Activated T-helper 17 cell treated with anti-CD3 and anti-CD28 coated beads, Interleukin-2, amount 50 U/mL, for 72 hours (primary cell): ENCODE measurements at places on chromosomes 2 and 18. TPM values are rescaled to one million over a fixed set of nuclear protein-coding genes. Genes with fewer than 3 reads are reported as not detected.
A peak's percentile ranks its signal among the peaks of the same experiment; 100 is the strongest.

DNA sequence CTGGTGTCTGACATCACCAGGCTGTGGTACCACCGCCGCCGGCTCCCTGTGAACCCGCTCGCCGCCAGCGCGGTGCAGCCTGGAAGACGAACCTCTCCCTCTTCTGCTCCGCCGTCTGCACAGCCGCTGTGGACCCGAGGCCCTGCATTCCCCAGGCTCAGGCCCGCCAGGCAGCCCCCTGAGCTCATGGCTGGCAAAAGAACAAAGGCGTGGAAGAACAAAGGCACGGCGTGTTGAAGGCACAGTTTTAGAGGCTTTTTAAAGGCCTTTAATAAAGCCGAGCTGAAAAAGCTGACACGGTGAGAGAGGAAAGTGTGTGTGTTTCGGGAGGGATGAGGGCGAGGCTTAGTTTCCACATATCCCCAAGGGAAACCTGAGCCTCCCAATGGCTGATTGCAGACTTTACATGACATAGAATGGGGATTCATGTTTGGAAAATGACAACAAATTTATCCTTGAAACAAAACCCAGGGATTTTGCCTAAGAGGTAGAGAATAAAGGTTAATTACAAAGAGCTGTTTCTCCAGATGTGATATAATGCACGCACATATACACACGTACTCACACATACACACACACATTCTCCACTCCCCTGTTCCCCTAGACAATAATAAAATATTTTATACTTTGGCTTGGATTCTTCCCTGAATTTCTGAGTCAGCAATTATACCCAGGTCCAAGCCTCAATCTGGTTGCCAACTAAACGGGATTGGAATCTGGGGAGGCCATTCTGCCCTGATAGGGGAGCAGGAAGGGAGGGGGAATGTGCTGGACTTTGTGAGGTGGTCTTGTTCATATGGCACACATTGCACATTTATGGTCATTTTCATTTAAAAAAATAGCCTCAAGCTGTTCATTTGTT lies 39.7 kb downstream of the RFX8 start:
- no peak for ATAC-seq

- peak; percentile 62 for ATAC-seq
Measured at GRCh38 chr2:36373149-36373926, 17.8 kb downstream of the CRIM1 start.

GRCh38 chr2:143341478-143341877 lies 212.3 kb downstream of the ARHGAP15 start:
- no peak for ATAC-seq

DNA sequence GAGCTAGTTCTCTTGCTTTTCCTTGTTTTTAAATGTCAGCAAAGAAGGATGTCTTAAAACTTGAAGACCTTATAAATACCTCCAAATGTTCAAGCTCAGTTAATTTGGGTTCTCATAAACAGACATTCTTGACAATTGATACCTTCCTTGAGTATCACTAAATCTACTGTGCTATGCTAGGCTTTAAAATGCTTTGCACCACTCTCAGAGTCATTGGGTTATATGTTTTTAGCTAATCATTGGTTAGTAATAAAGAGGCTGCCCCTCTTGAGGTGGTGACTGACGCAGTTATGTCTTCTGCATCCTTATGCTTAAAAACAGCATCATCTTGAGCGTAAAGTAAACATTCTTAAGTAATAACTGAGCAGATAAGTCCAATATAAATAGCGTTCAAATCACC lies 276.0 kb downstream of the AGPS start:
- ATAC-seq: no peak

GRCh38 chr18:3380384-3380961 lies 69.5 kb upstream of the TGIF1 start:
- peak; percentile 97 for ATAC-seq

DNA sequence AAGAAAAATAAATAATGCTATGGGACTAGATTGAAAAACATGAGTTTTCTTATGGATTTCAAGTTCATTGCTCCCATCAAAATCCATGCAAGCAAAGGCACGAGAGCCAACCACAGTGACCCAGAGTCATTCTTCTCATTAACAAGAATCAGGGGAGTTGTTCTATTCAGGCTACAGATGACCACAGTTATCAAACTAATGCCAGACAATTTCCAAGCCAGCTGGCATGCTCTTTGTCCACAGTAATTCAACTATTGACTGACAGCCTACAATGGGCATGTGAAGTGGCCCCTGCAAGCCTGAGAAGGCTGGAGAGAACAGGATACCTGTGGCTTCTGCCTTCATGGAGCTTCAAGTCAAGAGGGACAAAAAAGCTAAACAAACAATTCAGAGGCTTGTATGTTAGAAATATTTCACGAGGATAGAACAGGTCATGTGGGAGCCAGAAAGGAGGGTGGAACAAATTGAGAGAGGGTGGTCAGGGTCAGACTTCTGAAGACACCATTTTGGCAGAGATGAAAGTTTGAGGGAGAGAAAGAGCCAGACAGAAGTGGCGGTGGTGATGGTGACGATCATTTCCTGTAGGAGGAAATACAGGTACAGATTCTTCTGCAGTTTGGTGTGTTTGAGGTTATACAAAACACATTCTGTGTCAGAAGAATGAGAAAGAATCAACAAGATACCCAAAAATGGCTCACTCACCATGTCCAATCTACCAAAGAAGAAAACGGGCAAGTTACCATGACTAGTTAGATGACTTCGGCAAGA lies 732.4 kb downstream of the RNF144A start:
- peak; percentile 65 for ATAC-seq

GRCh38 chr2:195317550-195317949 lies 339.5 kb upstream of the SLC39A10 start:
- no peak for ATAC-seq

GRCh38 chr18:58021504-58021903 lies 22.5 kb upstream of the NEDD4L start:
- ATAC-seq: no peak

- ATAC-seq: peak; percentile 13
Measured at GRCh38 chr2:160390544-160391455, 102.8 kb downstream of the RBMS1 start.

- no peak for ATAC-seq
Measured at GRCh38 chr2:166240387-166241313, 112.8 kb upstream of the SCN1A start.

DNA sequence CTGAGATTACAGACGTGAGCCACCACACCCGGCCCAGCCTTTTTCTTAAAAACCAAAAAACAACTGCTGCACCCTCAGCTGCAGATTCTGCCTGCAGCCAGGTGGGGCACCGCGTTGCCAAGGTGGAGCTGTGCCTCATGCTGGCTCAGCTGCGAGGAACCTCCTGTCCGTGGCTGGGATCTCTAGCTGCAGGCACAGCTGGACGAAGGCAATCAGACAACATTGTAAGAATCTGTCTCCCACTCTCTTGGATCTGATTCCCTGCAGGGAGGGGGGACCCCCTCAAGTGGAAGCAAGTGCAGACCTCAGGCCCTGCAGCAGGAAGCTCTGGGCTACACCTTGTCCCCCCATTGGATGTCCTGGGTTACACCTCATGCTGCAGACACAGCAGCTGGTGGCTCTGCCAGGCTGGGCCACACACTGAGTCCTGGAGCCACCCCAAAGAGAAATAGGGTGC lies 24.1 kb downstream of the CIDEA start:
- no peak for ATAC-seq

- no peak for ATAC-seq
Measured at GRCh38 chr2:73759285-73759764, 20.6 kb downstream of the DUSP11 start.

- peak; percentile 61 for ATAC-seq
Measured at GRCh38 chr2:233082222-233082930, 22.2 kb downstream of the INPP5D start.

DNA sequence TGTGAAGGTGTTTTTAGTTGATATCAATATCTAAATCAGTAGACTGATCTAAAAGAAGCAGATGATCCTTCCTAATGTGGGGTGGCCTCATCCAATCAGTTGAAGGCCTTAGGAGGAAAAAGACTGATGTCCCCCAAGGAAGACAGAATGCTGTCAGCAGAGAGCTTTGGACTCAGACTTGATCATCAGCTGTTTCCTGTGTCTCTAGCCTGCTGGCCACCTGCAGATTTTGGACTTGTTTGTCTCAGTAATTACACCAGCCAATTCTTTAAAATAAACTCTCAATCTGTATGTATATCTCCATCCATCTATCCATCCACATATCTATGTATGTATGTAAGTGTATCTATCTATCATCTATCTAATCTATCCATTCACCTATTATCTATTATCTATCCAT lies 301.3 kb downstream of the LPIN1 start:
- no peak for ATAC-seq

DNA sequence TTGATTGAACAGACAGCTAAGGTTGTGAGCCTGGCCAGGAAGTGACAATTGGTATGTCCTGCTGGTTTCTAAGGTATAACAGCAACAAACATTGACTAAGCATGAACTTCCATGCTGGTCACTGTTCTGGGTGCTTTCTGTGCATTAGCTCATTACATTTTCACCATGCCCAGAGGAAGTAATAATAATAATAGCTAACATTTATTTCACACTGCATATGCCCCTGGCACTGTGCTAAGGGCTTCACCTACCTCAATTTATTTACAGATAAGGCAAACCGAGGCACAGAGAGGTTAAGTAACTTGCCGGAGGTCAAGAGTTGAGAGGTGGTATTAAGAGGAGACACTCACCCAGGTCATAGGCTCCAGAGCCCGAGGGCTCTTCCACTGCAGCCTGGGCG lies 113.6 kb downstream of the PDCL3 start:
- no peak for ATAC-seq

DNA sequence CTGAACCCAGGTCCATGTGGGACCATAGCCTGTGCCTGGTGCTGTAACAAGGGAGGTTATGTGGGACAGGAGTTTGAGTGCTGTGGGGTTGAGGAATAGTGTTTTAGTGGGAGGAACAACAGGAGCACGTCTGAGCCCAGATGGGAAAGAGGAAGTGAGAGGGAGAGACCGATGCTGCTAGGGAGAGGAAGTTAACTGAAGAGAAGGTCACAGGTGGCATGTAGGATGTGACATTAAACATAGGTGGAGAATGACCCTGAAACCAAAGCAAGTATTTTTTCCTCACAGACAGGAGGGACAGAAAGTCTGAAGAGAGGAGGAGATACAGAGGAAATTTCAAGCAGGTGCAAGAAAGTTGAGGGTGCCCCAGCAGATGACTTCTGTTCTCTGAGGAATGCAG lies 87.8 kb downstream of the ACOXL start:
- ATAC-seq: no peak

- no peak for ATAC-seq
Measured at GRCh38 chr18:35137632-35138031, 96.4 kb downstream of the MAPRE2 start.

- no peak for ATAC-seq
Measured at GRCh38 chr2:177275743-177276055, 11.2 kb upstream of the NFE2L2 start.

GRCh38 chr2:98471402-98472131 lies 26.9 kb downstream of the INPP4A start:
- no peak for ATAC-seq

- ATAC-seq: no peak
Measured at GRCh38 chr2:104179644-104180043, 674.3 kb upstream of the POU3F3 start.

- ATAC-seq: no peak
Measured at GRCh38 chr2:16960579-16960978, 294.9 kb upstream of the CYRIA start.

DNA sequence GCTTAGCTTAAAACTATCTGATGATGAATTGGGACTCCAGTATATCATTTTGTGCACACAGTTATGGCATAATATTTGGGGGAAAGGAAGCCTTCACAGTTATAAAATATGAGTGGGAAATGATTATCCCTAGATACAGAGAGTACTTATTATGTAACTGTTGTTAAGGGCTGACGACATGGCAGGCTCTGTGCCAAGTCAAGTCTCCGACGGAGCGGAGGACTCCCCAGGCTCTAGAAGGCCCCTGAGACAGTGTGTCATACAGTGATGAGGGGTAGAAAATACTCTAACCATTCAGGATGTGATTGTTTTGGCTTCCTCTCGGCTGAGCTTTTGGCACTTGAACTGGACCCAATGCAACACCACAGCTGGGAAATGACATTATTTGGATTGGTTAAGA lies 211.8 kb downstream of the SLC8A1 start:
- no peak for ATAC-seq

CDH20 gene
- 0.40 TPM for total RNA-seq

ARHGAP15 gene
- total RNA-seq: 98.3 TPM

LCT gene
- 0.45 TPM for total RNA-seq

TMEM178A gene
- 0.42 TPM for total RNA-seq

DLGAP1 gene
- total RNA-seq: 1.1 TPM

UGT1A4 gene
- total RNA-seq: not detected

REEP1 gene
- total RNA-seq: 0.26 TPM

ZC3H6 gene
- total RNA-seq: 11.8 TPM

UGT1A8 gene
- not detected for total RNA-seq
